ENCODE measurements at places on chromosomes 12 and 14. TPM values are rescaled to one million over a fixed set of nuclear protein-coding genes. Genes with fewer than 3 reads are reported as not detected.

Gene KLRC3
- total RNA-seq, result not detected

Gene RNASE3
- total RNA-seq, result 0.16 TPM

Gene DAO
- total RNA-seq, result not detected

Gene SERPINA9
- total RNA-seq, result not detected

Gene SCARB1
- 6.6 TPM for total RNA-seq

Gene KRT85
- not detected for total RNA-seq

Gene PPP4R3A
- total RNA-seq, result 52.2 TPM

Gene CD4
- total RNA-seq, result 0.17 TPM

Gene POTEG
- not detected for total RNA-seq

Gene LMO3
- total RNA-seq, result 2.4 TPM

Gene BDKRB1
- 13.4 TPM for total RNA-seq

Gene FAM181A
- not detected for total RNA-seq

Gene KLRB1
- not detected for total RNA-seq

Gene IL23A
- 0.09 TPM for total RNA-seq

Gene PRB2
- total RNA-seq, result not detected

Gene NDUFA12
- 118 TPM for total RNA-seq

Gene CCDC196
- not detected for total RNA-seq

Gene SLCO1B1
- total RNA-seq, result not detected

Gene AQP2
- total RNA-seq, result not detected

Gene MUCL1
- not detected for total RNA-seq

Gene IL26
- not detected for total RNA-seq

Gene RDH16
- total RNA-seq, result 0.16 TPM

Gene VDR
- 3.8 TPM for total RNA-seq

Gene HNF1A
- not detected for total RNA-seq

Gene HOXC5
- total RNA-seq, result 0.16 TPM

Gene CDKN1B
- 31.2 TPM for total RNA-seq

Gene CCDC177
- 0.09 TPM for total RNA-seq

Gene TAS2R8
- total RNA-seq, result not detected

Gene SERPINA6
- total RNA-seq, result not detected

Data from bronchial smooth muscle cell (primary cell).